Bladder microvascular endothelial cell (primary cell): ENCODE measurements at places on chromosomes 5 and 9. TPM values are rescaled to one million over a fixed set of nuclear protein-coding genes. Genes with fewer than 3 reads are reported as not detected.

LAMC3 gene
- under 0.01 and 0.50 TPM in 2 replicates for total RNA-seq

SAPCD2 gene
- 8.8 and 13.6 TPM in 2 replicates for total RNA-seq

ACTBL2 gene
- under 0.01 and 0.06 TPM in 2 replicates for total RNA-seq

TAF11L3 gene
- not detected in 2 replicates for total RNA-seq

IL7R gene
- total RNA-seq, result 0.97 and 1.9 TPM in 2 replicates
